Activated CD4-positive, alpha-beta T cell treated with anti-CD3 and anti-CD28 coated beads, Interleukin-2, amount 50 U/mL, for 24 hours (primary cell): ENCODE measurements at places on chromosomes 16 and 17.

- DNase-seq = no peak
Measured at GRCh38 chr16:71675380-71675779, 49.1 kb downstream of the PHLPP2 start.

DNA sequence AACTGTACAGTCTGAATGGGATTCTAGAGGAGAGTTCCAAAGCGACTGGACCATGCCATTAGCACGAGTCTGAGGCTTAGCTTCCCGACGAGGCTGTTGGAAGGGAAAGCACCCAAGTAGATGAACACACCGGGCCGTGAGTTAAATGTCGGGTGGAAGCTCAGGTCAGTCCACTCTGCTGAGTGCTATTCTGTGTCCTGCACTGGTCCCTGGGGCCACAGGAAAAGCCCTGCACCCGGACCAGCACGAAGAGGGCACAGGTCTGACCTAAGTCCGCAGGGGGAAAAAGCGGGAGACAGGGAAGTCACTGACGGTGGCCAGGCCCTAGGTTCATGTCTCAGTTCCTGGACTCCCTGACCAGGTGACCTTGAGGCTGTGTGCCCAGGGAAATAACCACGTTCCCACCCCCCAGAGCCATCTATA, 44.1 kb upstream of the RBFOX3 start:
- no peak for DNase-seq

- no peak for DNase-seq
Measured at GRCh38 chr16:1124795-1125194, 28.1 kb upstream of the CACNA1H start.

- DNase-seq = no peak
Measured at GRCh38 chr17:41098481-41098880, 539 bp upstream of the KRTAP4-8 start.

- peak; percentile 21 for DNase-seq
Measured at GRCh38 chr17:57455063-57455914, 199.0 kb downstream of the MSI2 start.

DNA sequence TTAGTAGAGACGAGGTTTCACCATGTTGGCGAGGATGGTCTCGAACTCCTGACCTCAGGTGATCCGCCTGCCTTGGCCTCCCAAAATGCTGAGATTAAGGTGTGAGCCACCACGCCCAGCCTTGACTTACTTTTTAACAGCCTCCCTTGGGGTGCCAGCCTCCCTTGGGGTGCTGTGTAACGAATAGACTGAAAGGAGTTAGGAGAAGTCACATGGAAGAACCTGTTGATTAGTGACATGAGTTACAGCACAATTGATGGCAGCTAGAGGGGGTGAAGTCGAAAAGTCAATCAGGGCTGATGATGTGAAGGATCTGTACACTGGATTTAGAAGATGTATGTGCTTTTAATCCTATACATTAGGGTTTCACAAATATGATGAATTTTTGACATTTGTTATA, 39.4 kb upstream of the CDR2 start:
- no peak for DNase-seq

DNA sequence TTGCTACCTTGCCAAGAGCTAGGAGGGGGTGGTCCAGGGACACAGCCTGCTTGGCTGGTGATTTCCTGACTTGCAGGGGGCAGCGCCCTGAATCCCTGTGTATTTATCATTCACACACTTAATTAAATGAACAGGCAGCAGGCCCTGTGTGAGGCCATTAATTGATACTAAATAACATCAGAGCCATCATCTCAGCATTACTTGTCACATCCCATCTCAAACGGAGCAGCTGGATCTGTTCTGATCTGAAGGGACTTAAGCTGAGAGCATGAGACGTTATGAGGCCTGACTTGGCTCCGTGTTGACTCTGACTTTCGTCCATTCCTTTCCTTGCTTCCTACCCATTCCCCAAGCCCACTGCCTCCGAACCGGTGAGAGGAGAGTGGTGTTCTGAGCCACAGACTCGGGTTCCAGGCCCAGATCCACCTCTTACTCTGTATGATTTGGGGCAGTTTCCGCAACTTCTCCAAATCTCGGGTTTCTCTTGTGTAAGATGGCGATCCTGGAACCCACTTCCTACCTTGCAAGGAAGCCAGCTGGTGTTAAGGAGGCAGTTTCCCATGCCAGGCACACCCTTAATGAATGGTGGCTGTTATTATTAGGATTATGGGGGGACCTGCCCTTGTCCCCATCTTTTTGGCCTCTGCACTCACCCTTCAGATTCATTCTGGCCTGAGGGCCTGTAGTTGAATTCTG, 33.8 kb downstream of the CACNA1G start:
- DNase-seq = no peak

DNA sequence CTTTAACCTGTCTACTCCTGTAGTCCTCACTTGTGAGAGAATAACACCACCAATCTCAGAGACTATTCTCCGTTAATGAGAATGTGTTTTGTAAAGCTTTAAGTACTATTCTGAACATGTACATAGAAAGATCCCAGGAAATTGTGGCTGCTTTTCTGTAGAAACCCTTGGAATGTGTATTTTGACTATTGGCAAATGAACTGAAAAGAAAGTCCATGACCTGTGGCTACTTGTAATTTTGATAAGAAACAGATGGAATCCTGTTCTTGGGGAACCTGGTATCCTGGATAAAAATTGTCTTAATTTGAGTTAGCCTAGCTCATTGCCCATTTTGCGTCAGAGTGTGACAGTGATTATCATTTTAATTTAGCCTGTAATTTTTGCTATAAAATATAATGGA, 9.1 kb downstream of the CTCF start:
- no peak for DNase-seq

DNA sequence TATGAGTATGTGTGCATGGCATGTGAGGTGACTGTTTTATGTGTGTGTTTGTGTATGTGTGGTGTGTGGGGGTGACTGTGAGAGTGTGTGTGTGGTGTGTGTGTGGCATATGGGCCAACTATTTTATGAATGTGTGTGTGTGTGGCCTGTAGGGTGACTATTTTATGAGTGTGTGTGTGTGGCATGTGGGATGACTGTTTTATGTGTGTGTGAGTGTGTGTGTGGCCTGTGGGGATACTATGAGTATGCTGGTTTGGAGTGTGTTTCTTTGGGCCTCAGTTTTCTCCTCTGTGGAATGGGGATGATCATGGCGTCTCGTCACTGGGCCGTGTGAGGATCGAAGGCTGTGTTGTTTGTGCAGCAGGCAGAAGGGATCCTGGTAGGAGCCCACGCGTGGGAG, 152.1 kb upstream of the PLCG2 start:
- no peak for DNase-seq

- DNase-seq = no peak
Measured at GRCh38 chr17:13741744-13742143, 140.0 kb upstream of the HS3ST3A1 start.

GRCh38 chr16:86186313-86186712, 287.4 kb downstream of the IRF8 start:
- DNase-seq = no peak

DNA sequence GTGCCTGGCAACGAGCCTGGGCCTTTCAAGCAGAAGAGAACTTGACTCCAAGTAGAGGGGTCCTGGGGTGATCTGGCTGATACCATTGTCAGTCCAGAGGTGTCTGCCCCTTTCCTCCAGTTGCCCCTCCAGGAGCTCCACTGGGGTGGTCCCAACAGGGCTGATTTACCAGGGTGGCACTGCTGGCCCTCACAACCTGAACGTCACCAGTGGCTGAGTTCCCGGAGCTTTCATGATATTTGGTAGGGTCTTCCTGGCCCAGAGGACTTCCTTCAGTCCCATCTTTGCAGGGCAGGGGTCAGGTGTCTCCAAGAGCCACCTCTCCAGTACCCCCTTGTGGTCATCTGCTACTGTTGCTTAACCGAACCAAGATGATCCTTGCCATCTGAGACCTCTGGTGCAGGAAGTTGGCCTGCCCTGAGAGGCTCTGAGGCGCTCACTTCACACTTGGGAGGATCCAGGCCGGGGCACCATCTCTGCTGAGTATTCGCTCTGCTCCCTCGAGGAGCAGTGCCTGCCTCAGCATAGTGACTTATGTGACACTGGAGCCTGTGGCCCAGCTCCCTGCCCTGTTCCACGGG, 3.5 kb downstream of the LIMD2 start:
- peak; percentile 23 for DNase-seq

DNA sequence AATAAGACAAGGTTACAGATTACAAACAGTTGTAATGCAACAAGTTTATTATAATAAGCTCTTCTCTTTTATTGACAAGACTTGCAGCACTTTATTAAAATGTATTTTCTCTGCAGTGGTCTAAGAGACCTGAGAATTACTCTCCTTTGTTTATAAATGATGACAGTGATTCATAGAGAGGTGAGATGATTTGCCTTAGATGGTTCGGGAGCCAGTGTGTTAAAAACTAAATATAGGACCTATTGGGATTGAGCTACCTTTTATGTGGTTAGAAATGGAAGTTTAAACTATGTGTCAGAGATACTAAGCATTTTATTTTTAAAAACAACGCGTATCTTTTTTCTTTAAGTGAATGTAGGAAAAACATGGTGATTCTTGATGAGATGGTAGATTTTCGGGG, 2.9 kb upstream of the KRTAP3-3 start:
- DNase-seq = no peak

DNA sequence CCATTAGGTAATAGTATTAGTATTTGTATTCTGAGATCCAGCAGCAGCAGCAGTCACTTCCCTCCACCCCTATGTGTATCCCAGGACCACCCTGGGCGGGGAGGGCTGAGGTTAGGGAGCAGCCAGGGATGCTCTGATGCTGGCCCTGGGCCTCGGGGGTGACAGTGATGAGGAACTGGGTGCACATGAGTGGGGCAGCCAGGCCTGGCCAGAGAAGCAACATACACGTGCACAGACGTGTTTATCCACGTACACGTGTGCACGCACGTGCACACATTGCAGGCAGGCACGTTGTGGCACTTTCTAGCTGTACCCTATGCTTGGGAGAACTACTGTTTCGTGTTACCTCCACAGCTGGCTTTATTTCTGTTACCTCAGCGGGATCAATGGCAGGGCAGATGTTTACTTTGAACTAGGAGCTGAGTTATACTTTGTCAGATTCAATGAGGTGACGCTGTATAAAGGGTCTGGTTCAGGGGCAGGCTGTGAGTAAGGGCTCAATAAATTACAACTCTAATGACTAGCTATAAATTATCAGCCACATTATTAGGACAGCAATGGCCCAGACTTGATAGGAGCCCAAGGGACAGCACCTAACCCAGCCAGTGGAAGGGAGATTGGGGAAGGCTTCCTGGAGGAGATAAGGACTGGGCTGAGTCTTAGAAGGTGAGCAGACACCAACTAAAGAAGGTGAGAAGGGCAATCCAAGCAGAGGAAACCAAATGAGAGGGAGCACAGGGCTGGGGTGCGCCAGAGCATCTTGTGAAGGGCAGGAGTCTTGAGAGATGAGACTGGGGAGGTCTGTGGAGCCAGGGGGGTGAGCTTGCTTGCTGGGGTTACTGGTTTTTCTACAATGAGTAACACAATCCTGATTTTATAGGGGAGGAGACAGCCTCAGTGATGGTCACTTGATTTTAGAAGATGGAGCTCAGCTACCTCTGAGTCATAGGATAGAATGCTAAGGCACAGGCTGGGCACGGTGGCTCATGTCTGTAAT, 22.4 kb upstream of the CA4 start:
- no peak for DNase-seq

DNA sequence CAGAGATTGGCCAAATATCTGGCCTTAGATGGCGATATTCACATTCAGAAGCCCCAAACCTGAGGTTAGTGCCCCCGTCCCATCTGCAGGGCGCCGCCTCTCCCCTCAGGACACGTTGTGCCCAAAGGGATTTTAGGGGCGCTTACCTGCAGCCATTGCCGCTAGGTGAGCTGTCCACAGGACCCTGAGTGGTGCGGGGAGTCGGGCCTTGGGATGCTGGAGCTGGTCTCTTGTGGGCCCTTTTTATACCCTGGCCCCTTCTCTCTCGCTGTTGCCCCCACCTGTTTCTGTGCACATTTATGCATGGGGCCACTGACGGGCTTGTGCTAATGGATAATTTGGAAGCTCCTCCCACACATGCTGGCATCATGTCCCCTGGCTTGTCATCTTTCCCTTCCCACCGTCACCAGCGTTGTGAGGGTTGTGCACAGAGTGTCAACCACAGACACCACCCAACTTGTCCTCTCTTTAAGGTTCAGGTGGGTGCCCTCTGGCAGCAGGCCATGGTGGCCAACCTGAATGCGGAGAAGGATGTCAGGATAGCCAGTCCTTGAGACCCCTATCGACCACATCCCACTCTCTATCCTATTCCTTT, at the start of gene CSHL1:
Gene CSHL1, minus strand, starts transcription at position 218 of the 595 bp plus-strand sequence. Its CDS starts 62 bp downstream, at position 156.
- DNase-seq = no peak

DNA sequence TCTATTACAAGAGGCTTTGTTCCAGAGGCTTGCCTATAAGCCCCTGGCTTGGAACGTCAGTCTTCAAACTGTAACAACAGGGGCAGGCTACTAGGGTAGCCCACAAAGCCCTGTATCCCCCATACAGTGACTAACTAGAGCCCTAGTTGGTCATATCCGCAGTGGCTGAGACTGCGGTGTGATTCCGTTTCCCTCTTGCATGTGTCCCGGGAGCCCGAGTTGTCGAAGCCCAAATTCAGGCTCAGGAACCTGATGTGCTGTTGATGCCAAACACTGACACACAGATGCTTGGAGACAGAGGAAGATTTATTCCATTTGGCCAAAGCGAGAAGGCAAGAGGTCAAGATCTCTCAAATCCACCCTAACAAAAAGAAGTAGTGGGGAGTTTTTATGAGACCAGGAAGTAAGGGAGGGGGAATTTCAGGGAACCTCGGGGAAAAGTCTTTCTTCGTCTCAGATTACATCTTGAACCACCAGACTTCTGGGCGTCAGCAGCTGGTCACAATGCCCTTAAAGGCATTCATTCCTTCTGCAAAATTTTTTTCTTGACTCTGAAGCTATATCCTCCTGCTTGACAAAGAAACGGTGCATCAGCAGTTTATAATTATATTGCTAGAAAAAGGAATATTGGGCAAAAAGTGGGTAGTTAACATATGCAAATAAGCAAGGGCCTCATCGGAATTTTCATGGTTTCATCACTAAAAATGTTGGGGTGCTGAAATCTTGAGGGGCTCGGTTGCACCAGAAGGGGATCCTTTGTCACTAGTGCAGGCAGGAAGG, 879 bp downstream of the SLFN5 start:
- peak; percentile 51 for DNase-seq

DNA sequence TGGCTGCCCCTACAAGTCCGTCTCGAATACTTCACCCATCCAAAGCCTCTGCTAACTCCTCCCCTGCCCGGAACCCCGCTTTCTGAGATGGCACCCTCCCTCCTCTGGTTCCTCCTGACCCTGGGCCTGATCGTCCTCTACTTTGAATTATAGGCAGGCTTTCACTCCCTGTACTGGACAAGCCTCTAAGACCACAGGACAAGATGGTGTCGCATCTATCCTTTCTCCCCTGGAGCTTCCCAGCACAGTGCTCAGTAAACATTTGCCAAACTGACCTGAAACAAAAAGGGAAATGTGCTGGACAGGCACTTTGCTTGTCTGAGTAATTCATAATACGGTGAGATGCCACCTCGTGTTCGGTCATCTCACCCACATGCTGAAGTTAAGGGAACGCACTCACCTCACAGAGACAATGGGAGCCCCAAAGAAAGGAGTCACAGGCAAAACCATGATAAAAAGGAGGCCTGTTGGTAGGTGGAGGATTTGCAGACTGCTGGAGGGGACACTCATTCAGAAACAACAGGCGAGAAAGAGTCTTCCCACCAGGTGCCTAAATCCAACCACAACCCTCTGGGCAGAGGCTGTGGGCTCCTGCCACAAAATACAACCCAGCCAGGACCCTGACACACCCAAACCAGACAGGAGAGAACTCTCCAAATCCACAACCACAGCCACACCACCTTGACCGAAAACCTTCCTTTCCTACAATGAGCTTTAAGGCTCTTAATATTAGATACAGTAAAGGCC, 28.2 kb downstream of the SNN start:
- DNase-seq = no peak

- no peak for DNase-seq
Measured at GRCh38 chr17:62719586-62719985, 88.5 kb downstream of the MARCHF10 start.

- no peak for DNase-seq
Measured at GRCh38 chr17:29526322-29526721, 40.5 kb downstream of the ABHD15 start.
